ENCODE measurements at places on chromosomes 12 and 14. TPM values are rescaled to one million over a fixed set of nuclear protein-coding genes. Genes with fewer than 3 reads are reported as not detected.

The LMBR1L gene
- total RNA-seq: 23.3 TPM

The PIK3C2G gene
- total RNA-seq: not detected

The OR4K1 gene
- not detected for total RNA-seq

The EPYC gene
- total RNA-seq: not detected

The PTCSC3 gene
- total RNA-seq: not detected

The ACOT2 gene
- 63.7 TPM for total RNA-seq

The TOMM20L gene
- total RNA-seq: not detected

The CLEC4C gene
- not detected for total RNA-seq

The LYZ gene
- total RNA-seq: not detected

The SERPINA3 gene
- total RNA-seq: 731 TPM

The SLC6A15 gene
- 3.2 TPM for total RNA-seq

The PTPN6 gene
- not detected for total RNA-seq

The LIN7A gene
- total RNA-seq: 14.1 TPM

The SMOC1 gene
- 1.8 TPM for total RNA-seq

The SMIM41 gene
- total RNA-seq: not detected

The DENND5B gene
- total RNA-seq: 6.4 TPM

The SNX6 gene
- total RNA-seq: 106 TPM

The ZNF891 gene
- total RNA-seq: 1.00 TPM

The NTF3 gene
- total RNA-seq: not detected

The C12orf54 gene
- not detected for total RNA-seq

The MYH7 gene
- total RNA-seq: not detected

The SLCO1B3 gene
- total RNA-seq: not detected

The OTOGL gene
- total RNA-seq: 0.15 TPM

The GPR84 gene
- total RNA-seq: not detected

The WDHD1 gene
- total RNA-seq: 3.9 TPM

The APOF gene
- total RNA-seq: not detected

The C14orf93 gene
- 6.4 TPM for total RNA-seq

The ITPR2 gene
- 18.5 TPM for total RNA-seq

The OR10G3 gene
- total RNA-seq: not detected

The CMKLR1 gene
- total RNA-seq: 0.50 TPM

The CLEC1B gene
- not detected for total RNA-seq

The FUT8 gene
- 87.5 TPM for total RNA-seq

The MIPOL1 gene
- total RNA-seq: 3.7 TPM

The SIRT4 gene
- 0.50 TPM for total RNA-seq

The C12orf50 gene
- total RNA-seq: not detected

The METTL1 gene
- total RNA-seq: 10.1 TPM

The COX14 gene
- total RNA-seq: 66.3 TPM

The KRT86 gene
- not detected for total RNA-seq

The AMHR2 gene
- total RNA-seq: not detected

The TTC6 gene
- not detected for total RNA-seq

The GPRC5D gene
- total RNA-seq: not detected

The CCDC60 gene
- not detected for total RNA-seq

The SLC41A2 gene
- 68.8 TPM for total RNA-seq

The KRT73 gene
- not detected for total RNA-seq

The FCF1 gene
- 34.5 TPM for total RNA-seq

The CMA1 gene
- total RNA-seq: not detected

The GARIN6 gene
- total RNA-seq: not detected

The PDE3A gene
- total RNA-seq: 7.4 TPM

The ZC2HC1C gene
- total RNA-seq: not detected

The EXOC3L4 gene
- total RNA-seq: 1.9 TPM

The SMAGP gene
- 9.7 TPM for total RNA-seq

The SERPINA12 gene
- total RNA-seq: not detected

The TAS2R7 gene
- not detected for total RNA-seq

The MEG3 gene
- 35.4 TPM for total RNA-seq

The CNTN1 gene
- not detected for total RNA-seq

The FAM222A gene
- 0.64 TPM for total RNA-seq

The SRRM4 gene
- total RNA-seq: not detected

The SLC25A21 gene
- total RNA-seq: 0.44 TPM

The ERGIC2 gene
- total RNA-seq: 54.3 TPM

The TBC1D30 gene
- 1.0 TPM for total RNA-seq

Measured in cardiac ventricle fibroblast (primary cell).